ENCODE measurements at places on chromosomes 12 and 14. TPM values are rescaled to one million over a fixed set of nuclear protein-coding genes. Genes with fewer than 3 reads are reported as not detected.

Gene TSPAN8
- total RNA-seq: not detected

Gene BCL7A
- 0.72 TPM for total RNA-seq

Gene PRICKLE1
- 5.3 TPM for total RNA-seq

GRCh38 chr12:51428256-51428655, 3.6 kb downstream of the SLC4A8 start:
- DNase-seq: no peak

DNA sequence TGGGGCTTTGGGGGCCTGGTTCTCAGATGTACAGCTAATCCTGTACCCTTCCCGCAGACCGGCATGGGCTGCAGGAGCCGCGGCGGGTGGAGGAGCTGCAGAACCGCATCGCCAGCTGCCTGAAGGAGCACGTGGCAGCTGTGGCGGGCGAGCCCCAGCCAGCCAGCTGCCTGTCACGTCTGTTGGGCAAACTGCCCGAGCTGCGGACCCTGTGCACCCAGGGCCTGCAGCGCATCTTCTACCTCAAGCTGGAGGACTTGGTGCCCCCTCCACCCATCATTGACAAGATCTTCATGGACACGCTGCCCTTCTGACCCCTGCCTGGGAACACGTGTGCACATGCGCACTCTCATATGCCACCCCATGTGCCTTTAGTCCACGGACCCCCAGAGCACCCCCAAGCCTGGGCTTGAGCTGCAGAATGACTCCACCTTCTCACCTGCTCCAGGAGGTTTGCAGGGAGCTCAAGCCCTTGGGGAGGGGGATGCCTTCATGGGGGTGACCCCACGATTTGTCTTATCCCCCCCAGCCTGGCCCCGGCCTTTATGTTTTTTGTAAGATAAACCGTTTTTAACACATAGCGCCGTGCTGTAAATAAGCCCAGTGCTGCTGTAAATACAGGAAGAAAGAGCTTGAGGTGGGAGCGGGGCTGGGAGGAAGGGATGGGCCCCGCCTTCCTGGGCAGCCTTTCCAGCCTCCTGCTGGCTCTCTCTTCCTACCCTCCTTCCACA, 7.6 kb downstream of the NR4A1 start:
- no peak for DNase-seq

DNA sequence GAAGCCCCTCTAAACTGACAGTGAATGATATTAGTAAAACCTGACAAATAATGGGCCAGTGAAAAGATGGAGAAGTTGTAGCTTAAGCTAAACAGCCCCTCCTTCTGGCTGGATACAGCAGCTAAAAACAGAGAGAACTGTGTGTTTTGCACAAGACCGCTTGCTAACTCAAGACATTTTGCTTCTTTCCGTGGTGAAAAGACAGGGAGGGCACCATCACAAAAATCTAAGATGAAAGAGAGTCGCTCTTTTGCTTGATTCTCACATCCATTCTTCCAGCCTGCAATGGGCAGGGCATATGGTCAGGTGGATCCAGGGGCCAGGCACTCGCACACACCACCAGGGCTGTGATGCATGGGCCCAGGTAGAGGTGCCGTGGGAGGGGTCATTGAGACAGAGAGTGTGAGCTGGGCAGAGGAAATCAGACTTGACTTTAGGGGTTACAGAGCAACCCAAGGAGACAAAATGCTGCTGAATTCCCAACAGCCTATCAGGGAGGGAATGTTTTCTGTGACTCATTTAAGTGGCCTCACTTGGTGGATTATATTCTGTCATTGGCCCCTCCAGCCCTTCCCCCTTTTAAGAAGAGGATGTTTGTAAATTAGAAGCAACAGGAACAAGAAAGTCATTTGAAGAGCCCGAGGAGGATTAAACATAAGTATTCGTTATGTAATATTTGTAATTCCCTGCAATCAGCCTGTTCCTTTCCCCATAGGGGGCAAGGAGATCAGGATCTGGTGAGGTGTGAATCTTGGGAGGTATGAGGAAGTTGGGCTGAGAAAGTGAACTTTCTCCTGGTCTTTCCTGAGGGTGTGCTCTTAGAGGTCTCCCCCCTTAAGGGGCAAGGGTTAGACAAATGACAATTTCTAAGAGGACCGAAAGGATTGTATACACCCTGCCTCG, 12.3 kb downstream of the EMP1 start:
- peak; percentile 47 for DNase-seq

- DNase-seq: no peak
These were observed 1009.1 kb upstream of the FLRT2 start for GRCh38 chr14:84520711-84521338.

DNA sequence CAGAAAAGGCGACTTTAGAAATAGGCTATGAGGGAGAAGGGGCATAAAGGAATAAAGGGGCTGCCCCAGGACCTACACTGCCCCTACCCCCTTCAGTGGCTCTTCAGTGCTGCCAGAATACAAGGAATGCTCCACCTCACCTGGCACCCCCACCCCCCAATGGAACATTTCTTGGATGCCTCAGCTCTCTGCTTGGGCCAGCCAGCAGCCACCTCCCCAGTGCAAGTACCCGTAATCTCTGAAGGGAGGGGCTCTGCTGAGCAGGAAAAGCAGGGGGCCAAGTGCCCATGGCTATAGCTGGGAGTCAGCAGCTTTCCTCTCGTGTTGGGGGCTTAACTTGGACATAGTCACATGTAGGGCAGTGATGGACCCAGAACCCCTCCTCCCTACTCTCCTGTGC, 33.3 kb downstream of the BAZ2A start:
- DNase-seq: no peak

DNA sequence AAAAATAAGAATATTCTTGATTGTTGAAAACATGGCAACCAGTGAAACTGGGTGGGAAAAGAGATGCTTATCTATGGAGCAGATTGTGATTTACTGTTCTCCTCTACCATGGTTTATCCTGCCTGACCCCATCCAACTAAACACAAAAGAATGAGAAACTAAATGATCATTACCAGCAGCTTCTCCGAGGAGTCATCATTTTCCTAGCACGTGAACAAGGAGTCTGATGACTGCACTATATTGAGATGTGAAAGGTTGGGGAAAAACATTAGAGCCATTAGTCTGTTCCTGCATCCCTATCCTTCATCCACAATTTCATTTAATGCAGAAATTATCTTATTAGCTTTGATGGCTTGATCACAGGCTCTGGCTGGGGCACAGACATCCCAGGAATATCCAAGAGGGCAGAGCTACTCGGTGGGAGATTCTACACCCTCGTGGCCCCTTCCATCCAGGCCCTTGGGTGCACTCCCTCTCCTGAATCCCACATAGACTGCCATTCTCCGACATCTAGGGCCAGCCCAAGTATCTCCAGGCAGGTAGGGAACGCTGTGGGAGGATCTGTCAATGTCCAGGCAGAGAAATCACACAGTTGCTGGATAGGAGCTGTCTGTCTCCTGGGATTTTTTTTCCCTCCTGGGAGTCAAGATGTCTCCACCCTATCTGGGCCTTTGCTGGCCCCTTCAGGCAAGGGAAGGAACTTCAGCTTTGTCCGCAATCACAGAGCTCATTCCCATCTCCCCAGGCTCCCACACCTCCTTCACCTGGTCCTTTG, 43.3 kb upstream of the DHRS4 start:
- peak; percentile 41 for DNase-seq

All from RPMI7951 (cell line).